ENCODE measurements at places on chromosomes 7 and 10.

- DNase-seq, result no peak
Observed at GRCh38 chr7:36570528-36571189, 153.6 kb downstream of the AOAH start.

- no peak for DNase-seq
Observed at GRCh38 chr7:23604296-23604640, 7.1 kb downstream of the CCDC126 start.

- DNase-seq, result no peak
Observed at GRCh38 chr7:64485623-64486022, 77.2 kb downstream of the ZNF680 start.

DNA sequence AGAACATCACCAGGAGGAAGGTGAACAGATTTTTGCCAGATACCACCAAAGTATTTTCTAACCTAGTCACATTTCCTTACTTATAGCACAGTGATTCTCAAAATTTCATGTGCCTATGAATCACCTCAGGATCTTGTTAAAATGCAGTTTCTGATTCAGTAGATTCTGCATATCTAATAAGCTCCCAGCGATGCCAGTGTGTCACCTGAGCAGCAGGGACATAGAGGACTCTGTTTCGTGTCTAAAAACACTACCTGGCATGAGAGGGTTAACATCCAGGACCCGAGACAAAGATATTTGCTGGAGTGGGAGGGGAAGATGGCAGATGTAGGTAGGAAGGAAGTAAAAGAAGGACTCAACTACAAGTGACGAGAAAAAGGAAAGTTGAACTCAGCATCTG is 252.1 kb upstream of the KMT2E start:
- no peak for DNase-seq

DNA sequence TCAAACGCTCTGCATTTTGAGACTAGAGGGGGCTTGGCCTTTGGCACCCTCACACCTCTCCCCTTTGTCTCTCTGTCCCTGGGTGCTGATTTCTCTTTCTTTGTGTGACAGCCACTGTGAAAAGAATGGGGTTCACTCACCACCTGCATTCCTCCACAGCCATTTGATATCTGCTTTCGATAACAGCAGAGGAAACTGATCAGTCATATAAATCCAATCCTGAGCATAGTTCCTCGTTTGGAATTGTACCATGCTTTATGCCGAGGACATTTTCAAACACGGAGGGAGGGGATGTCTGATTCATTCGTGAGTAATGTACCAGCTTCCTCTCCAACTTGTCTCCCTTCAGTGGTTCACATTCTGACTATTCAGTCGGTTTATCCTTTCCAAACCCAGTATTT is 15.8 kb downstream of the MET start:
- DNase-seq, result no peak

DNA sequence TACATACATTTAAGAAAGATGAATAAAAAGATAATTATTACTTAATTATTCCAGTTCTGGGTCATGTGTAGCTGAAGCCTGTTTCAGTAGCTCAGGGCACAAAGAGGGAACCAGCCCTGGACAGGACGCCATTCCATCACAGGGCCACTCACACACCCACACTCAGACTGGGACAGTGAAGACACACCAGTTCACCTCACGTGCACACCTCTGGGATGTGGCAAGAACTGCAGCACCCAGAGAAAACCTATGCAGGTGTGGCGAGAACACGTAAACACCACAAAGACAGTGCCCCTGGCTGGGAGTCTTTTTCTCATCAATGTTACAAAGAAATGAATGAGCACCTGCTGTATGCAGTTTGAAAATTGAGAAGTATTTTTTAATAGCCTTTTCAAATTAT is 1.6 kb upstream of the IDI1 start:
- no peak for DNase-seq

DNA sequence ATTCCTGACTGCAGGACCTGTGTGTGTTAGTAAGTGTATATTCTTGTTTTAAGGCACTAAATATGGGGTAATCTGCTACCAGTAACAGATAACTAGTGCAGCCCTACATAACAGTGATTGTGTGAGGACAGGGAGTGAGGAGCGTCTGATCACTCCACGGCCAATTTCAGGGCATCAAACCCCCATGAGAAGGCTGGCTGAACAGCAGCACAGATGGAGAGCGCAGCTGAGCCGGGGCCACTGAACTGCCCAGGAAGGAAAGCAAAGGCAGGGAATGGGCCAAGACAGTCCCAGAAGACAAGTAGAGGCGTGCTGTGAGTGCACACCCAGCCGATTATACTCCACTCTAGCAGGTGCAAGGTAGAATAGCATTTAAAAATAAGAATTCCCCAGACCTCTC is 157.1 kb upstream of the CHST15 start:
- no peak for DNase-seq

- no peak for DNase-seq
Observed at GRCh38 chr7:106127984-106128780, 16.1 kb upstream of the SYPL1 start.

- DNase-seq, result no peak
Observed at GRCh38 chr10:115861455-115861854, 411.6 kb downstream of the GFRA1 start.

GRCh38 chr7:107918948-107919347 is 28.0 kb downstream of the DLD start:
- DNase-seq, result no peak

DNA sequence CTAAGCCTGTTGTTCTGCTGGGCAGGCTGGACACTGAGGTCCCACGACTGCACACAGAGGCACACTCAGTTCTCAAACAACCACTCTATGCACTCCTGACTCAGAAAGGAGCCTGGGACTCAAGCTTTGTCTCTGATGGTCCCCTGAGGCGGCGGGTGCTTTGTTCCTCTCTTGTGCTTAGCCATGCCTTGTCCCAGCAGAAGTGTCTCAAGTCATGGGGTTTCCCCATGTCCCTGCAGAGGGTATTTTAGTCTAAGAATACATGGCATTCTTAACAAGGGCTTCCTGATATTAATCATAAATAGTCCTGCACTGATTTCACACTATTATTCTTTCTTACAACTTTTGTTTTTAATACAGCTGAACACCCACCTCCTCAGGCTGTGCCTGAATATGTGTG is 72.5 kb downstream of the CXCL12 start:
- DNase-seq, result no peak

- DNase-seq, result no peak
Observed at GRCh38 chr10:3081383-3081981, 14.1 kb downstream of the PFKP start.

GRCh38 chr7:154929006-154929726 is 73.8 kb downstream of the PAXIP1 start:
- no peak for DNase-seq

DNA sequence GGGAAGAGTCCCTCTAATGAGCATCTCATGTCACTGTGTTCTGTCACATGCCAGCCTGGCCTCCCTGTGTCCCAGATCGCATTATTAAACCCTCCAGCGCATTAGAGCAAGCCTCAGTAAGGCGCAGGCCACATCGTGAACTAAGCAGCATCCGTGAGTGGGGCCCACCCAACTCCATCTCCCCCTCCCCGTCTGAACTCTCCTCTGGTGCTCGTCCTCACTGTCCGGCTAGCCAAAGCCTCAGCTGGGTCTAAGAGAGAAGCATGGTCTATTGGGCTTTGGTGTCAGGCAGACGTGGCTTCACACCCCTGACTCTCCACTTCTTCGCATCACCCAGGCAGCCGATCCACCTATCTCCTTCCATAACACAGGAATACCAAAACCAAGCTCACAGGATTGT is 164.7 kb upstream of the LANCL2 start:
- no peak for DNase-seq

DNA sequence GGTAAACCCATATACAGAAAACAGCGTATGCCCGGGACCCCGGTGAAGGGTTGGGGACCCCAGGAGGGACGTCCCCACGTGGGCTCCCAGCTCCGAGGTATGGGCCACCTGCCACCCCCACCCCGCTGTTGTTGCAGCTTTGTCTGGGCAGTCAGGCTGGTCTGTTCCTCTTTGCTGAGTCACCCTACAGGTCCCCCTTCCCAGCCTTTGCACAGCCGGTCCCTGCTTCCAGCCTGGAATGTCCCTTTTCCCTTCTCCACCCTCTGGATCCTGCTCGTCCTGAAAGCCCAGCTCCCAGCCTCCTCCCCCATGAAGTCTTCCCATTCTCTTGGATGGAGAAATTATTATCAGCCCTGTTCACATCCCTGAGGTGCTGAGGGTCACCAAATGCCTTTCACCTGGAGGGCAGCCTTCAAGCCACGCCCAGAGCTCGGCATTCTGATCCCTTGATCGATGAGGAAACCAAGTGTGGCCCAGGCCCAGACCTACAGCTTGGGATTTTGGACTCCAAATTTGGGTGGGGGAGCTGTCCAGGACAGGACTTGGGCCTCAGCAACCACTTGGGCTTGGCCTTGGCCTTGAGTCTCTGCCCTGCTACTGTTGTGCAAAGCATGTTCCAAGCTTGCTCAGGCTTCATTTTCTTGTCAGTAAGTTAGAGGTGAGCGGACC is 2.6 kb downstream of the CLDN4 start:
- DNase-seq, result no peak

DNA sequence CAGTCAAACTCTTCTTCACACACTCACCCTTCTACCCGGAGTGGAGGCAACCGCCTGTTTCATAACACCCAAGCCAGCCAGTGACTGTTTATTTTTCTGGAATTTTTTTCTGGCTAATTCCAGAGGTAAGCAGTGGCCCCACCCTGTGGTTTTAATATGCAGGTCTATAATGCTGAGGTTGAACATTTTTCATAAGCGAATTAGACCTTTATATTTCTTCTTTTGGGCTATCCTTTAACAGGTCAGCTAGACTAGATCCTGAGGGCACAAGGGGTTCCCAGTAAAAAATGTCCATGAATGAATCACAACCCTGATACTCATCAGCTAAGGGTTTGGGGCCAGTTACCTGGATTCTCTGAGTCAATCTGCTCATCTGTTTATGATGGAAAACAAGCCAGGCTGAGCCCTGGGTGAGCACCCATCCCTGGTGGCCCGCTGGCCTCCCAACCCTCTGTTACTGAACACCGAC is 76.2 kb downstream of the GRB10 start:
- no peak for DNase-seq

- no peak for DNase-seq
Observed at GRCh38 chr10:11106621-11107374, 89.1 kb downstream of the CELF2 start.

DNA sequence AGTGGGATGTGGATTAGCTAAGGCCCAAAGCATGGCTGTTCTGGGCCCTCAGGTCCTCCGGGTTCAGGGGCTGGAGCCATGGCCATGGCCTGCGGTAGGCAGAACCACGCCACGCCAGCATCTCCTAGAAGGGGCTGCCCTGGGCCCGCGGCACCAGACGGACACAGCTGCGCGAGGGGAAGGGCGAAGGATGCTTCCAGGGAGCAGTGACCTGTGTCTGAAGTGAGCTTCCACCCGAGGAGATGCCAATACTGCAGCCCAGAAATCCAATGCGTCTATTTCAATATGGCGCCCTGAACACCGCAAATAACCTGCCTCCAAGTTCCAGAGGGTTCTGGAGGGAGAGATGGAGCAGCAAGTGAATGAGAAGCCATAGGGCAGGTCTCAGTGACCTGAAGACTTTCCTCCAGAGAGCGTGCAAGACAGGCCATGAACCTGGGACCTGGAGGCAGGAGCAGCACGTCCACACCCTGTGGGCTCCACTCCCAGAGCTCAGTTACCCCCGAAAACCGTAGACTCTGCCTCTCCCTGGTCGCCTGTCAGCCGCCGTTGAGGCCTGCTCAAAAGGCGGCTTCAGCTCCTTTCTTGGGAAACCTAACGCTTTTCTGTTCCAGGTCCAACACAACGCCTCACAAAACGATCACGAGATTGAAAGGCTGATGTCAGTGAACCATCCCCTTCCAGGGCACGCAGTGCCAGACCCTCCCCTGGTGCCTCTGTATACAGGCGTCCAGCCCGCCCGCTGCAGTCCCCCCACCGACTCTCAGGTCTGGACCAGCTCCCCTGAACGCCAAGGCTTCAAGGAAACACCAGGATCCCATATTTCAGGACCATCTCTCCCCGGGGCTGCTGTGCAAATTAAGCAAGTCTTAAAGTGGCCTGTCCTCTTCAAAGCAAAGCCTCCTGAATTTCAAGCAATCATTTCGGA is 37.4 kb downstream of the AMZ1 start:
- DNase-seq, result no peak

- DNase-seq, result no peak
Observed at GRCh38 chr10:78596556-78596955, 472.2 kb upstream of the ZMIZ1 start.

- DNase-seq, result no peak
Observed at GRCh38 chr7:42115795-42116194, 121.2 kb downstream of the GLI3 start.

DNA sequence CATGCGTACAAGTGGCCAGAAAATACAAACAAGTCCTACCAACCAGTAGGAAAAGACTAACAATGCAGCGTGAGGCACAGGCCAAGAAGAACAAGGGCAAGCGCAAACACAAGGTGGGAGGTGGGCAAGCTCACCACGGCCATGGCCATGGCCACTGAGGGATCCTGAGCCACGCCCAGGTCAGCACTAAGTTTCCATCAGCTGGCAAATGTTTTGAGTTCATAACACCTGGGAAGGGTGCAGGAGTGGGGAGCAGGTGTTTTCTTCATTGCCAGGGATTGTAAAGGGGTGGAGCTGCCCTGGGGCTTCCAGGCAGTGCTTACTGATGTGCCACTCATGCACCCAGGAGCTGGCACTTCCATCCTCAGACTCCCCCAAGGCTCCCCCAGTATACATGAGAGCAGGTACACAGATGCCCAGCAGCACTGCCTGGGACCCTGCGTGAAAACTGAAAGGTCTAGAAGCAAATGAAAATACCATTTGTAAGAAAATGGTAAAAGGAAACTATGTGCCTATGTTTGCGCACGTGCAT is 139.2 kb upstream of the RET start:
- no peak for DNase-seq

- DNase-seq, result no peak
Observed at GRCh38 chr10:132611986-132612385, 74.4 kb downstream of the INPP5A start.

DNA sequence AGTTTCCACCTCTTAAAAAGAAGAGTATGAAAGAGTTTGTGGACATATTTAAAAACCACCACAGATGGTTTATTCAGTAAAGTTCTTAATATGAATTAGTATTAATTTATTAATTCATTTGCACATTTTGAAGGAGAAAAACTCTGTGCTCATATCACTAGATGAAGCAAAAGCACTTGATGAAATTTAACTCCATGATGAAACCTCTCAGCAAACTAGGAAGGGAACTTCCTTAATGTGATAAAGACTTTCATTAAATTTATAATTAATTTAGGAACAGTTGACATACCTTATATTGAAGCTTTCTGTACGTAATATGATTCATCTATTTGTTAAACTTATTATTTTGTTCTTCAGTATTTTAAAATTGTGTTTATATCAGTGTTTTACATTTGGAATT is 99.4 kb downstream of the MMRN2 start:
- no peak for DNase-seq

- no peak for DNase-seq
Observed at GRCh38 chr10:113982769-113983168, 60.9 kb upstream of the ADRB1 start.

Measured in NCI-H1092 (cell line).